ENCODE measurements at places on chromosomes 4 and X.

DNA sequence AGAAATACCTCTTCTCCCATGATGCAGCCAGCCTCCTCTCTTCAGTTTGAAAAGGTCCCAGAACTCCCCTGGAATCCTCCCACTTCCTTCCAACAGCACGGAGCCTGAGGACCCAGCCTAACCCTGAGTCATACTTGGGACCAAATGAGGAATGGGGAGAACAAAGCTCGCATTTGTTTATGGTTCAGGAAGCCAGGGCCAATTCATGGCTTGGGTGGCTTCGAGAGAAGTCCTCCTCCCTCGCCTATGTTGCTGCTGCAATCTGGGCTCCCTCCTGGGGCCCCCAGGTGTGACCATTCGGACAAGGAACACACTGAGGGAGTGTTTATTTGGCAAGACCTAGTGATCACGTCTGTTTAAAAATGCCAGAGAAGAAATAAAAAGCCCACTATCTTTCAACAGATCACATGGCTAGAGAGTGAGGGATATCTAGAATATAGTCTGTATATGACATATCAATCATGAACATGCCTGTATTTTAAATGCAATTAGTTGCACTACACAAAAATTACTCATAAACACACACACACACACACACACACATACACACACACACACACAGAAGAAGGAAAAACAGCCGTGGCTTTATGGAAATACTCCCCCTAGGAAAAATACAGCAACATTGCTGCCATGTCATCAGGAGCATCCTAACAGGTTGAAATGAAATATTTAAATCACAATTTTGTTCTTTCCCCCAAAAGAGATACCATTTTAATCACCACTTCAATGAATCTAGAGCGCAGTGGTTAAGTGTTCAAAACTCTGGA is 155.7 kb upstream of the MAP3K15 start:
- DNase-seq = peak; percentile 84

GRCh38 chr4:17322514-17322913 is 189.4 kb downstream of the QDPR start:
- DNase-seq = no peak

DNA sequence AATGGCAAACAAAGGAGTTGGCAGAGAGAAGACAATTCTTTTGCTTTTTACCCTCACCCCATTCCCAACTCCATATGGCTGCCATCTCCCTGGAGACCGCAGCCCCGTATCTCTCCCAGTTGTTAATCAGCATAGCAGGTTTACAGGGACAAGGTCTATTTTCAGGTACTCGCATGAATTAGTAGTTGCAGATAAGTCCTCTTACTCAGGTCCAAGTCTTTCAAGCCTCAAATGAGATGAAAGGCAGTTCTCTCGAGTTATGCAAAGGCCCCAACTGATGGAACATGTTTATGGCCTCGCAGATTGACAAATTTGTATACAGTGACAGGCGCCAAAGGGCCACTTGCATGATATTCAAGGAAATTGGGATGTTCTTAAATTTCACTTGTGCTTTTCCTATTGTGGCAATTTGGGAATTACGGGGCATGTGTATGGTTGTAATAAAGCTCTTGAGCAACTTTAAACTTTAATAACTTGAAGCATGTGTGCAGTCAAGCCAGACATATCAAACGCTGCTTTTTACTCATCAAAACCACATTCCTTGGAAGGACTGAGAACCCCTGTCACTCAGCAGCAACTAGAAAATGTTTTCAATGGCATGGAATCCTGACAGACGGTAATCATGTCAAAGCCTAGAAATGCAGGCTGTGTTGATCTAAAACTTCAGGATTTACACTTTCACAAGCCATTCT is 45.1 kb downstream of the KDR start:
- peak; percentile 20 for DNase-seq

DNA sequence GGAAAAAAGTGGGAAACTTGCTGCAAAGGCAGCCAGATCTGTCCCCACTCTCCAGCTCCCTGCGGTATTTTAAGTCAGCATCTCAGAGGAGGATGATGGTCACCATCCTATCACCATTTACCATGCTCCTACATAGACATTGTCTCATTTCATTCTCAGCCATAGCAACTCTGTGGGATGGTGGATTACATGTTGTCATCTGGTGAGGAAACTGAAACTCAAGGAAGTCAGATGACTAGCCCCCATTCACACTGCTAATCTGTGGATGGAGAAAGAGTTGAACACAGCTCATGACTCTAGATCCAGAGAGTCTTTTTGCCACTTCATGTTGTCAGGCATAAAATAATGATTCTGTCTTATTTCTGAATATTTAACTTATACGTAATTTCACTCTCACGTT is 323.5 kb downstream of the PTTG2 start:
- no peak for DNase-seq

GRCh38 chr4:78625073-78625472 is 73.5 kb downstream of the ANXA3 start:
- no peak for DNase-seq

GRCh38 chr4:146029147-146029546 is 90.5 kb upstream of the ZNF827 start:
- no peak for DNase-seq
